H7 (cell line): ENCODE measurements at places on chromosomes 12 and 14. TPM values are rescaled to one million over a fixed set of nuclear protein-coding genes. Genes with fewer than 3 reads are reported as not detected.

- DNase-seq: peak; percentile 28
These were observed 30.4 kb upstream of the TRAF3 start for GRCh38 chr14:102746634-102747438.

- DNase-seq: no peak
These were observed 116.0 kb upstream of the FLRT2 start for GRCh38 chr14:85413836-85414526.

GRCh38 chr14:85016496-85016895 lies 513.4 kb upstream of the FLRT2 start:
- DNase-seq: no peak

RERGL gene
- 0.66 TPM in 1 of 2 replicates, not detected in the other for total RNA-seq

DDX54 gene
- total RNA-seq: 93.9 and 101 TPM in 2 replicates

GRCh38 chr14:42671636-42672035 lies 1065.0 kb downstream of the LRFN5 start:
- no peak for DNase-seq

- DNase-seq: no peak
These were observed 143.9 kb upstream of the FUT8 start for GRCh38 chr14:65268594-65268993.

CLEC4C gene
- 0.17 TPM in 1 of 2 replicates, not detected in the other for total RNA-seq

DNA sequence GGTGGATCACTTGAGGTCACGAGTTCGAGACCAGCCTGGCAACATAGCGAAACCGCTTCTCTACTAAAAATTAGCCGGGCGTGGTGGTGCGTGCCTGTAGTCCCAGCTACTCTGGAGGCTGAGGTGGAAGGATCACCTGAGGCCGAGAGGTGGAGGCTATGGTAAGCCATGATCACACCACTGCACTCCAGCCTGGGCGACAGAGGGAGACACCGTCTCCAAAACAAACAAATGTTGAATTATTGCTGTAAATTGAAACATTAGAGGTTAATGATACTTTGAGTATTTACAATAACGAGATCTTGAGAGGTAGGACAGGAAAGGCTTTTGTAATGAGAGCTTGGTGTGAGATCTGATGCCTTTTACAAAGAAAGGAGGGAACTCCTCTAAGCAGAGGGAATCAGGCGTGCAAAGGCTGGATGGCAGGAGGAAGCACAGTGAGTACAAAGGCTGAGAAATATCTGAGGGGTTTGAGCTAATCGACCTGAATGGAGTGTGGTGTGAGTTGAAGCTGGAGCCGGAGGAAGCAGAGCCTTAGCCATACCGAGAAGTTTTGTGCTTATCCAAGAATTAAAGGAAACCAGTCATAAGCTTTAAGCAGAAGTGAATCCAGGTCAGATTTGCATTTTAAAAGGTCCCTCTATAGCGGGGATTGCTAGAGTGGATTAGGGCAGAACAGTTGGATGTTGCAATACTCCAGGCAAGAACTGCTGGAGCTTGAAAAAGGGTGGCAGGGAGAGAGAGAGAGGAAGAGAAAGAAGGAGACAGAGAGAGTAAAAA lies 1.1 kb downstream of the RHNO1 start:
- DNase-seq: peak; percentile 49

DNA sequence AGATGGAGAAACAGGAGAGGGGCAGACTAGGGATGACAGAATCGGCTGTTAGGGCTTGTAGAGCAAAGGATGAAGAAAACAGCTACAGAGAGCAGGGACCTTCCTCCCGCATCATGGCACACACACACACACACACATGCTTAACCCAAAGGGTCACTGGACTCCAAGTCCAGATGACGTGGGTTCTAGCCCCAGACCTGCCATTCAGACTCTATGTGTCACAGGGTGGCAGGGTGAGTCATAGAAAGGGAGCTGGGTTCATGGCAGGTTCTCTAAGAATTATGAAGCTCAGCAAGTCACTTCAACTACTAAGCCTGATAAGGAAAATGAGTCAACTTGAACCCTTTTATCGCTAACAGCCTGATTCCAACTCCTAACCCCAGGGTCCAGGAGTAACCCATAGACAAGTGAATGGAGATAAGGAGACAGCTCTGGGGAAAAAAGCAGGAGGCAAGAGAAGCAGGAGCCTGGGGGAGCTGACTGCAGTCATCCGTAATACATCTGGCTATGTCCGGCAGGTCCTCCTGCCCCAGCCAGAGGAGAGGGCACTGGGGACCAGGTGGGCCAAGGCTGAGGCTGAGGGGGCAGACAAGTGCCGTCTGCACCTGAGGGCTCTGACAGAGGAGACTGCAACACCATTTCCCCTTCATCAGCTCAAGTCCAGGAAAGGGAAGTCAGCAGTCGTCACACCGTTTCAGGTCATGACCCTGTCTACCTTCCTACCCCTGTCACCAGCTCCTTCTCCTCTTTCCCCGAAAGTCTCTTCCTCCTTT lies 3.6 kb upstream of the TNFRSF1A start:
- DNase-seq: no peak

DNA sequence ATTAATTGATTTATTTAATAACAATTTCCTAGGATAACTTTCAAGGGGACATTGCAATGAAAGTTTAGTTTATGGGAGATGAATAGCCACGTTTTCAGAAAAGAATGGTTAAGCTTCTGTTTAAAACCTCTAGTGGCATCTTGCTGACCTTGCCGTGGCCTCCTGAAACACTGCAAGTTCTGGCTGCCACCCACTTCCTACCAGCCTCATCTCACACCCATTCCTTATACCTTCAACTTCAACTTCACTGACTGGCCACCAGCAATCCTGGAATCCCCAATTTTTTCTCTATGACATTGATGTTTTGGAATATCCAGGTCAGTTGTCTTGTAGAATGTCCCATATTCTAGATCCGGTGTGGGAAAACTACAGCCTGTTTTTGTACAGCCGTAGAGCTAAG lies 5.2 kb upstream of the HELB start:
- DNase-seq: no peak

DNA sequence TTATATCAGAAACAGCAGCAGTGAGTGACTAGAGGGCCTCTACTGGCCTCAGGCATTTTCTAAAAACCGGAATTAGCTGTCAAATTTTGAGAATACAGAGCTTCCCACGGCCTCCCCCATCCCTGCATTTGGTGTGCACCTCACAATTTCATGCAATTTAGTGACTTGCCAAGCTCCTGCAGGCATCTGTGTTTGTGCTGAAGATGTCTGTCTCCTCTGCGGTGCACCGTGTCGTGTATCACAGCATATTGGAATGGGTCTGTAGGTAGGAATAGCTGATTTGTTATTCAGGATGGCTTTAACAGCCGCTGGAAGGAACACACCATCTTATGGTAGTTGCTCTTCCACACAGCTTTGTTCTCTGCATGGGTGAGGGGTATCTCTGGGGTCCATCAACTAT lies 140.3 kb downstream of the SSPN start:
- no peak for DNase-seq

- DNase-seq: peak; percentile 96
These were observed at the start of gene TMEM132D for GRCh38 chr12:129903956-129904829. Gene TMEM132D (minus strand): TSS chr12:129904025.

DNA sequence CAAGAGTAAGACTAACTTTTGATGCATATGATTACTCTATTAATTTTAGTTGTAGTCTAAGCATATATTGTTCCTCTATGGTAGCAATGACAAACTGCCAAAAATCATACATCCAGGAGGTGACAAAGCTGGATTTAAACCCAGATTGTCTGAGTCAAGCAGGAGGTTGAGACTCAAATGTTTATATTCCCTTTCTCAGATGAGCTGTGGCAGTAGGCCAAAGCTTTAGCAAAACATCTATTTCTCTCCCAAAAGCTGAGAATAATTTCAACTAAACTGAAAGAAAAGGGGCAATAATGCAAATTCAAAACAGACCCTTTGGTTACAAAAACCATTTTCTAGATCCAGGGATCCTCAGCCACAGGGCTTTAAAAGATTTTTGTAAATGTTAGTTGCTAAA lies 173.6 kb downstream of the SEC23A start:
- no peak for DNase-seq
